ENCODE measurements at places on chromosomes 1 and 21.

- no peak for DNase-seq
Measured at GRCh38 chr1:218611916-218612585, 266.9 kb downstream of the TGFB2 start.

GRCh38 chr1:35220976-35221375 is 28.0 kb upstream of the SFPQ start:
- DNase-seq = no peak

GRCh38 chr21:22711636-22712035 is 1713.4 kb downstream of the NCAM2 start:
- DNase-seq = no peak

DNA sequence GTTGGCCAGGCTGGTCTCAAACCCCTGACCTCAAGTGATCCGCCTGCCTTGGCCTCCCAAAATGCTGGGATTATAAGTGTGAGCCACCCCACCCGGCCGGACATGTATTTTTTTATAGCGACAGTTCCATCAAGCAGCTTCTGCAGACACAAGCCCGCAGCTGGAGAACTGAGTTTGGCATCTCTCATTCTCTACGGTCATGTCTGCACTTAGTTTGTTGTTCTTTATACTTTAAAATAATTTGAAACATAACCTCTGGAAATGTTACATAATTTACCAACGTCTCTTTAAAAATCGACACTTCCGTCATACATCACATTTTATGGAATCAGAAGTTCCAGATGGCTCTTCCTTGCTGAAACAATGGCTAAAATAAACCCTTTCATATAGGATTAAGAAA is 183.6 kb downstream of the DYRK1A start:
- no peak for DNase-seq

DNA sequence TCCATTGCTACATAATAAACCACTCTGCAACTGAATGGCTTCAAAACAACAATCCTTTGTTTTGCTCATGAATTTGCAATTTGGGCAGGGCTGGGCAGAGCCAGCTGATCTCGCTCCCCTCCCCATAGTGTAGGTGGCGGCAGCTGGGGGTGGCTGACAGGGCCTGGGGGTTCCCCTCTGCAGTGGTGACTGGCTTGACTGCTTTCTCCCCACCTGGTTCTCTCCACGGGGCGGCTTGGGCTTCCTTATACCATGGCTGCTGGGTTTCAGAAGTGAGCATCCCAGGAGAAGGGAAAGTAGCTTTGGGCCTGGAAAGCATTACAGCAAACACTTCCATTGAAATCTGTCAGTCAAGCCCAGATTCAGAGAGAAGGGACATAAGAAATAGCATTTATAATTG is 129.7 kb upstream of the ZBTB40 start:
- DNase-seq = no peak

GRCh38 chr1:41662765-41663437 is 178.4 kb upstream of the EDN2 start:
- DNase-seq = peak; percentile 87

DNA sequence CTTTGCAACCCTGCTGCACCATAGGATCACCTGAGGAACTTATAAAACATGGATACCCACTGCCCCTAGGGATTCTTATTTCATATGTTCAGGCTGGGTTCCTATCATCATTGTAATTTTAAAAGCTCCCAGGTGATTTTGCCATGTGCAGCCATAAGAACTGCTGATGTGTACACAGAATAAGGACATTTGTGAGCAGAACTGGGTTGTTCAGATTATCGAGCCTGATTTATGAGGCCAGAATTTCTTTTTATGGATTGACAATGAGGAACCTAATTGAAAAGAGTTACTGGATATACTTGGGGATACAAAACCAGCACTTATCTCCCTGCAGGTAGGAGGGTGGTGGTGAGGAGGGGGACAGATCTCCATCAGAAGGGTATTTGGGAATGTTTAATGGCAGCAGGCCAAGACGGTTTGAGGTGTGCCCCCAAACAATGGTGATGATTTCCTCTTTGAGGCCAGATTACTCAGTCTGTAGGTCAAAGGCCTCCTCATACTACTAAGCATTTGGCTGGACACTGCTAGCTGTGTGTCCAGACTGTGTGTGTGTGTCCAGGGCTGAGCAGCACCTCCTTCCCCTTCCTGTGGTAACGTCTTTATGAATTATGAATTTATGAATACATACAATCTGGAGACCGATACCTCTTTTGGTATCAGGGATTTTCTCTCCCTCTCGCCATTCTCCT is 18.9 kb downstream of the NOS1AP start:
- no peak for DNase-seq

GRCh38 chr1:150875197-150876118 is 941 bp downstream of the ARNT start:
- no peak for DNase-seq

GRCh38 chr1:50742523-50742922 is 217.5 kb downstream of the FAF1 start:
- DNase-seq = no peak

DNA sequence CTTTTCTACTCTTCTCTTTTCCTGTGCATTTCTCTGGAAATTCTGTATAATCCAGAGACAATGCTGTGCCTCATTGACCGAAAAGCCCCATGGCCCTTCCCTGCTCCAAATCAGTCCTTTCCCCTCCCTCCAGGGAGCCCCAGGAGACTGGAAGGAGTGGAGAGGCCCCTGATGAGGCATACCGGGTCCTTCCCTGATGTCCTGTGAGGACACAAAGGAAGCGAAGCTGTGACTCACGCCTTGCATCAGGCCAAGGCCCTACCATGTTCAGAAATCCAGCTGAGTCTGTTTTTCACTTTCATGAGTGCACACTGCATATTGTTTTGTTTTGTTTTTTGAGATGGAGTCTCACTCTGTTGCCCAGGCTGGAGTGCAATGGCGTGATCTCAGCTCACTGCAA is 38.7 kb upstream of the BECN2 start:
- peak; percentile 88 for DNase-seq

DNA sequence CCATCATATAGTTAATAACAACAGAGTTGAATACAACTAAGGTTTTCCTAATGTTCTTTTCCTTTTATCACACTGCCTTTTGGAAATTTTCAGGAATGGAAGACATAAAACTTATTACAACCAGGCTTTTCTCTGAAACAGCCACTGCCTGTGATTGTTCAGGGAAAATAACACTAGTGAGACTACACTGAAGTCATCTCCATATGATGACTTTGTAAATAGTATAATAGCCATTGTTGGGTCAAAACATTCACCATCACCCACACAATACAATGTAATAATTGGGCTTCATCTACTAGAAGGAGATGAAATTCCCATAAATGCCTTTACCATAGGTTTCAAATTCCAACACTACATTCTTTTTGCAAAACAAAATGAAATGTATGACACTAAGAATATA is 5.0 kb downstream of the TESK2 start:
- DNase-seq = no peak

GRCh38 chr1:61741711-61742619 is at the start of gene PATJ:
PATJ (plus strand) TSS chr1:61742480; CDS start chr1:61762893, 20,413 bp downstream.
- peak; percentile 46 for DNase-seq

- no peak for DNase-seq
Measured at GRCh38 chr1:92822879-92823278, 9.0 kb upstream of the RPL5 start.

DNA sequence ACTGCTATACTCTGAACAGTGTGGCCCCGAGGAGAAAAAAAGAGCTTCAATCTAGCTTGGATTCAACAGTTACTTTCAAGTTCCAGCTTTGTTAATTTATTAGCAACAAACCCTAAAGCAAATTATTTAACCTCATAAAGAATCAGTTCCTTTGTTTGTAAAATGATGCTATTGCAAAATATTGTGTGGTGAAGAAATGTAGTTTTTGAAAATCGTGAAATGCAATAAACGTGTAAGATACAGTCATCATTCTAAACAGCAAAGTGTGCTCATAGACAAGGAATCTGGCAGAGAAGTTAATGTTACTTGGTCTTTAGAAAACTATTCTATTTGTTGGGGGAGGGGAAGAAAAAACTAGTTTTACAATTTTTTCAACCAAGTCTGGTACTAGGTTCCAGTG is 297.6 kb upstream of the ADGRL4 start:
- DNase-seq = no peak

DNA sequence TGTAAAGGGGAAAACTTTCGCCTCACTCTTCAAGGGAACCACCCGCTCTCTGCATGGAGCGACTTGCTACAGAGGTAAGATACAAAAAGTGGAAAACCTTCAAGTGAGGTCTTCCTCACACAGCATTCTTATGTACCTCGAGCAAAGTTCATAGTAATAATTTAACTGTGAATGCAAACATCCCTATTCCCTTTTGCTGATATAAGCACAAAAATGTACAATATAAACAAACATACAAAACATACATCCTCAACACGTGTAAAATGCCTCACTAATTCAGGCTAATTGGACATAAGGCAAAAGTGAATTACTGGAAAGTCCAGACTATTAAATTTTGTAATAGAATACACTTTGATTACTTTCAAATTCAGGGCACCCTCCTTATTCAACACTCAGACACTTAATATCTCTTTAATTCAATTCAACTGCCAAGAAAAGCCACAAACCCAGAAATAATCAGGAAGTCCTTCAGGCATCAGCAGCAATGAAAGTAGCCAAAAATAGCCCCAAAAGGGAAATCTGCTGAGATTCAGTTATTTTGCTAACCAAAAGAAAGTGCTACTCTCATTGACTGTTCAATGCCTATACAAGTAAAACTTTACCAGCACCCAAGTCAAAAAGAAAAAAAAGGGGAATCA is 15.2 kb upstream of the LMX1A start:
- no peak for DNase-seq

GRCh38 chr21:38531591-38531990 is 33.3 kb upstream of the ERG start:
- DNase-seq = peak; percentile 68

DNA sequence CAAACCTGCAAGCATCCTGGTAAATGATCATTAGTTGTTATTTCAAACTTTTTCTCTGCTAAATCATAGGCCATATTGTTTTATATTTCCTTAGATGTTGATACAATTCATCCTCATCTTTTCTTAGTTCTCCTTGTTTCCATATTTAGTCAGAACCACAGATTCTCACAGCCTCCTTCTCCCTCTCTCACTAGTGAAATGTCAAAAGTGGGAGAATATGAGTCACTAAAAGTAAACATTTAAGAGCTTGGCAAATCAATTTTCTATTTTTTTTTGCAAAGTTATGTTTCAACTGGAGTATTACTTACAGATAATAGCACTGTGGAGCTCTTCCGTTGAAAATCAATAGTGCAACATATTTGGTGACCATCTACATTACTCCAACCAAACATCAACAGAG is 308.8 kb downstream of the COL11A1 start:
- no peak for DNase-seq

- DNase-seq = no peak
Measured at GRCh38 chr1:210800301-210800700, 333.6 kb downstream of the KCNH1 start.

DNA sequence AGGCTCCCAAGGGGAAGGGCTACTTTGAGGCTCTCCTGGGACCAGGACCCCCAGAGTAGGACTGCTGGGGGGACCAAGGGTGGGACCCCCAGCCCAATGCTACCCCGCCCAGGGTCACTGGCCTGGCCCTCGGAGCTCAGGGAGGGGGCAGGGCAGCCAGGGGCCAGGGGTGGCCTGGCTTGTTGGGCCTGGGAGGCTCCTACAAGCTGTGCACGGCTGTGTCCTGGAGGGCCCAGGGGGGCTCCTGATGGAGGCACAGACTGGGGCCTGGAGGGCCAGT is 2.2 kb downstream of the HES4 start:
- no peak for DNase-seq

GRCh38 chr1:201545851-201546492 is 7.0 kb downstream of the NAV1 start:
- no peak for DNase-seq

DNA sequence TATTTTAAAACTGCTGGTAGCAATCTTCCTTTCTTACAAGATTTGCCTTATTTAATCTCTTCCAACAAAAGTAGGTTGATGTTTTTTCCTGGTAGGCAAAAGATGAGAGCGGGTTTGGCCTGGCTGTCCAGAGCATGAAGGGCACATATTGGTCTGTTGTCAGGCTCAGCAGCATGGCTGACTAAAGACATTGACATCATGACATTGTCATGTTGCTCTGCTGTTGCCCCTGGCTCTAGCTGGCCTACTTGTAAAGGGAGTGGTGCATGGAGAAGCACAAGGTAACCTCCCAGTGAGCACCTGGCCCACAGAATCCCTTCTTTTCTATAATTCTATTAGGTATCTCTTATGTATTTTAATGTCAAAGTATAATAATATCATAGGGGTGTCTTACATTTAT is 23.6 kb downstream of the GNPAT start:
- no peak for DNase-seq

- no peak for DNase-seq
Measured at GRCh38 chr1:40299366-40300248, 17.5 kb downstream of the COL9A2 start.

- peak; percentile 78 for DNase-seq
Measured at GRCh38 chr1:235943581-235944114, 76.9 kb upstream of the LYST start.

- DNase-seq = no peak
Measured at GRCh38 chr1:53321366-53321765, 6.5 kb downstream of the LRP8 start.

DNA sequence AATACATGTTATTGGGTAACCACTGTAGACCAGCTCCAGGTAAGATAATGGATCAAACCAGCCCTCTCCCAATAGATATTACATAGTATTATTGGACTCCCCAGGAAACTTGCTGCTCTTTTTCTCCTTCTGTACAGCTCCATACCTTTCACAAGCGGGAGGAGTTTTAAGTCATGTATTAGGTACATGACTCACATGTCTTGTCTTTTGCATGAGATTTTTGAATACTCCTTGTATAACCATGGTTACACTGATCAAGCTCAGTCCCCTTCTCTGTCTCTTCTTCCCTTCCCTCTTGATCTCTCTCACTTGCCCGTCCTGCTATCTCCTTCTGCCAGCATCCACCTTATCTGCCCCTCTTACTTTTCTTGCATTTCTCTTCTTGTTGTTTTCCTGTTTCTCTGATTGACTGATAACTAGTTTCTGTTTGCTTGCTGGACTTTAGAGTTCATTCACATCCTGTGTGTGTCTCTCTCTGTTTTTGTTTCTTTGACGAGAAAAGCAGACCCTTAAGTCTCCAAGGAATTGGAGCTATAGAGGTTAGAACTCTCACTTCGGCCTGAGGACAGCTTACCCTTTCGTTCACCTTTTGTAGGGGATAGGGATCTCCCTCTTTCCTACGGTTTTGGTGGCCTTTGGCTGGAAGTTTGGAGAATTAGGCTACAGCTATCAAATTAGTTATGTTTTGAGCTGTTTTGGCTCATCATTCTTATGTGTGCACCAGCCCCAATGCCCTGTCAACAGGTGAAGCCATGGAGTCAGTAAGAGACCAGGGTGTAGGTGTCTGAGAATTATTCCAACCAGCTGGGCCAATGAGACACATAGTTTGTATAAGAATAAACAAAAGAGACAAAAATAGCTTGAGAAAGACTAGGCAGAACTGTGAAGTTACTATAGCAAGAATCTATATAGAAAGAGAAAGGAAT is 49.0 kb upstream of the ASB17 start:
- DNase-seq = no peak
